ENCODE measurements at places on chromosomes 11 and 22. TPM values are rescaled to one million over a fixed set of nuclear protein-coding genes. Genes with fewer than 3 reads are reported as not detected.

OR5A2 gene
- not detected for total RNA-seq

IRAG1 gene
- total RNA-seq, result 22.9 TPM

TEF gene
- 30.9 TPM for total RNA-seq

SLC25A18 gene
- not detected for total RNA-seq

OR51B5 gene
- total RNA-seq, result not detected

- no peak for DNase-seq
Measured at GRCh38 chr11:129595038-129595962, 219.7 kb downstream of the BARX2 start.

GRCh38 chr11:73192272-73192671, 25.8 kb upstream of the P2RY2 start:
- DNase-seq, result no peak

DNA sequence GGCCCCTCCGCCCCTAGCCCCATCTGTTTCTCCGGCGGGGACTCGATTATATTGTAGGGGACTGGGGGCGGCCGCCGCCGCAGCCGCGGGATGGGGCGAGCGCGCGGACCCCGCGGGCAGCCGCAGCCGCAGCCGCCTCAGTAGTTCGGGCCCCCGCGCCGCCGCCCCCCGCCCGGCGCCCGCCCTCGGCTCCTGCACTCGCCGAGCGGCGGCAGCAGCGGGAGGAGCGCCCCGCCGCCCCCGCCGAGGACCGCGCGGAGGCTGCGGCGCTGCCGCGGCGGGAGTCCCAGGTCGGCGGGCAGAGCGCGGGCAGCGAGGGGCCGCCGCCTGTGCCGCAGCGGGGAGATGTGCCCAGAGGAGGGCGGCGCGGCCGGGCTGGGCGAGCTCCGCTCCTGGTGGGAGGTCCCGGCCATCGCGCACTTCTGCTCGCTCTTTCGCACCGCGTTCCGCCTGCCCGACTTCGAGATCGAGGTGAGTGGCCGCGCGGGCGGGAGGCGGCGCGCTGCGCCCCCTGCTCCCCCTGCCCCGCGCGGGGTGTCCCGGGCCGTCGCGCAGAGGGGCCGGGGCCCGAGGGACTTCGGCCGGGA, at the start of gene CECR2:
TSS of gene CECR2 (plus strand) at position 22 of the 587 bp plus-strand sequence. CDS start at position 346, 324 bp downstream.
- DNase-seq, result peak; percentile 28

- DNase-seq, result no peak
Measured at GRCh38 chr11:117171404-117172061, 7.0 kb upstream of the SIDT2 start.

DNA sequence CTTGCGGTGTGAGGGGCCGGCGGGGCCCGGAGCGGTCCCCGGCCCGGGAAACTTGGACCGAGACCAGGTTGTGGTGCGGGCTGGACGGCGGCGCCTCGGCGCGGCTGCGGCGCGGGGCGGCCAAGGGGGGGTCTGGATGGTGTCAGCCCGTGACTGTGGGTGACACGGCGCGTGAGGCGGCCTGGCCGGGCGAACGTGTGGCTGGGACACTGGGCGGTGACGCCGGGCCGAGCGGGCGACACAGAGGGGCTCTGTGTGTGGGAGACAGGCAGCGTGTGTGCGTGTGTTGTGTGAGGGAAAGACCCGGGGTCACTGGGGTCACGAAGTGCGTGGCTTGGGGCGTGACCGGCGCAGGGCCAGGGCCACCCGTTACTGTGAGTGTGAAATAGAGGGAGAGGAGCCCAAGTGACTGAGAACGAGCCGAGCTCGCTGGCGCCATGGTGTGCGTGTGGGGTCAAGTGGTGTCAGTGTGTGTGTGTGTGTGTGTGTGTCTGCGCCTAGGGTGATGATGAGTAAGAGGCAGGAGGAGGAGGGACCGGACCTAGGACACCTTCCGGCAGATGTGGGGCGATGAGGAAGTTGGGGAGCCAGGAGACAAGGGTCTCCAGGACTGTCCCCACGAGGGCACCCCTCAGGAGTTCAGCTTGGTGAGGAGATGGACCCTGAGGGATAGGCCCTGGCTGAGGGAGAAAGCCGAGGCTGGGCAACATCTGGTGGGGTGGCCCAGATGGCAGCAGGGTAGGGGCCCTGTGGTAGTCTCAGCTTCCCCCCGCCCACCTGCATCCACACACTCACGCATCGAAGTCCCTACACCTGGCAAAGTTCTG, 817 bp downstream of the RELT start:
- DNase-seq, result peak; percentile 77

GRCh38 chr22:30889996-30890480, 78.5 kb downstream of the MORC2 start:
- DNase-seq, result no peak

DNA sequence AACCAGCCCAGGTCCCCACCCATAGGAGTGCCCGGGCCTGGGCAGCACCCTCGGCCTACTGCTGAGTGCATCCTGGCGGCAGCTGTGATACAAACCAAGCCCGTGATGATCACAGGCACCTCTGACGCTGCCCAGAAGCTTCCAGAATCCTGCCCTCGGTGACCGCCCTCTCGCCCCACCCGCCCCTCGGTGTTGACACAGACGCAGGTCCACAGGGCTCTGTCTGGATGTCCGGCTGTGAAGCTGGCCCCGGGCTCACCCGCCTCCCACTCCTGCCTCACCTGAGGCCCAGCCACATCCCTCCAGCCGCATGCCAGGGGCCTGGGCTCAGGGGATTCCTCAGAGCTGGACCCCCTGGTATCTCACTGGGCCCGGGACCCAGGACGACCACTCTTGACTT, 191.0 kb downstream of the BRD1 start:
- DNase-seq, result no peak

DNA sequence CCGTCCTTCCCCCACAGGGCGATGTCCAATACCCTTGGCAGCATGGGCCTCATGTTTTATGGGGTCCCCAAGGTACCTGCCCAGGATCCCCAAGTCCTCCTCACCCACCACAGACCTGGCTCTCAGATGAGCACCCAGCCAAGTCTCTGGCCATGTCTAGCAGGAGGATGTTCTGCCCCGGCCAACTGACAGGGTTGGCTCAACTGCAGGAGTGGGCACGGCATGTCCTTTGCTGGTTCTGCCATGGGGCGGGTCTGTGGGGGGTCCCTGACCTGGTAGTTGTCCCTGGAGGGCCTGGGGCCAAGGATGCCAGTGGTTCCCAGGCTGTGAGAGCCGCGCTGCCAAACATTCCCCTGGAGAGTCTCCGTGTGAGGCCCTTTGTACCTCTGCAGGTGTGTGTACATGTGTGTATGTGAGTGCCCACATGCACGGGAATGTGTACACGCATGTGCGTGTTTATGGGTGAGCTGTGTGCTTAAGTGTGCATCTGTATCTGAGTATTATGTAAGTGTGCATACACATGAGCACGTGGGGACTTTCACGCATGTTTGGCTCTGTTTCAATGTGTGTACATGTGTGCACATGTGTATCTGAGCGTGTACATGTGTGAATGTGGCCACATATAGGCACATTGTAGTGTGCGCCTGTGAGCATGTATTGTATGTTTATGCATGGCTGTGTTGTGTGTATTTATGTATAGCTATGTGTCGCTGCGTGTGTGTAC, 85.5 kb downstream of the KCNQ1 start:
- DNase-seq, result no peak

- no peak for DNase-seq
Measured at GRCh38 chr11:2039198-2039759, 41.6 kb upstream of the H19 start.

DNA sequence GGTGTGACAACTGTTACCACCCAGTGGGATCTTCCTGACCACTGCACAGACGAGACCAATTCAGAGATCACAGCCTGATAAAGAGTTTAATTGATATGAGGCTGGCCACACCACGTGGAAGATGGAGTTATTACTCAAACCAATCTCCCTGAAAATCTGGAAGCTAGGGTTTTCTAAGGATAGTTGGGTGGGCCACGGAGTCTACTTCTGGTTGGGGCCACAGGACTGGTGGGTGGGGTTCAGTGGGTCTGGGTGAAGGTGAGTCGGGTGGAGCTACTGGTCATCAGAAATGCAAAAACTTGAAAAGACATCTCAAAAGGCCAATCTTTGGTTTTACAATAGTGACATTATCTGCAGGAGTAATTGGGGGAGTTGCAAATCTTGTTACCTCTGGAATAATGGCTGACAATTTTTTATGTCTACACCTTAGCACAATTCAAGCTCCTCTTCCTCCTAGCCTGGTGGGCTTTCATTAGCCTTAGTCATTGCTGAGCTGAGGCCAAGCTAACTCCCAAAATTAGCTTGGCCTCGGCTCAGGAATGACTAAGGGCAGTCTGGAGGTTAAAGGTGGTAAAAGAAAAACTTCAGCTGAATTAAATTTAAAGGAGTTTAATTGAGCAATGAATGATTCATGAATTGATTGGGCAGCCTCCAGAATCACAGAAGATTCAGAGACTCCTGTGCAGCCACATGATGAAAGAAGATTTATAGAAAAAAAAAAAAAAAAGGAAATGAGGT, 13.1 kb downstream of the C11orf96 start:
- DNase-seq, result no peak

- no peak for DNase-seq
Measured at GRCh38 chr11:64726211-64726641, 3.2 kb upstream of the NRXN2 start.

- no peak for DNase-seq
Measured at GRCh38 chr11:70568814-70569617, 170.7 kb downstream of the CTTN start.
